ENCODE measurements at places on chromosomes 13 and 19. TPM values are rescaled to one million over a fixed set of nuclear protein-coding genes. Genes with fewer than 3 reads are reported as not detected.

GRCh38 chr19:30775956-30776355, 403.8 kb downstream of the ZNF536 start:
- no peak for DNase-seq
- H3K4me3 ChIP-seq: no peak overlapping the region
- H3K36me3 ChIP-seq: no peaks in the 10 kb centered on the region
- H3K27ac ChIP-seq: no peak overlapping the region

GRCh38 chr19:11446652-11447301, 11.3 kb downstream of the PRKCSH start:
- no peak overlapping the region for H3K27ac ChIP-seq
- peaks cover 2% of the 10 kb centered on the region for H3K4me1 ChIP-seq
- H3K27me3 ChIP-seq: no peaks in the 10 kb centered on the region
- DNase-seq: no peak
- no peak overlapping the region for H3K4me3 ChIP-seq

- no peak within 1 kb of the TSS for H3K4me3 ChIP-seq
- no peak for DNase-seq
- H3K36me3 ChIP-seq: no peaks in the 10 kb centered on the region
- no peak within 1 kb of the TSS for H3K27ac ChIP-seq
Measured at GRCh38 chr19:51026554-51026831, at the start of gene KLK11. KLK11 (minus strand) TSS chr19:51026616; CDS start chr19:51025631, 985 bp downstream.

The CEACAM1 gene
- total RNA-seq: 1.3 TPM

- peaks cover 14% of the 10 kb centered on the region for H3K27me3 ChIP-seq
- DNase-seq: no peak
- H3K4me1 ChIP-seq: no peaks in the 10 kb centered on the region
- H3K36me3 ChIP-seq: no peaks in the 10 kb centered on the region
- H3K27ac ChIP-seq: no peak overlapping the region
Measured at GRCh38 chr13:52765611-52766390, 26.2 kb upstream of the CNMD start.

The RGS9BP gene
- total RNA-seq: 0.16 TPM

- DNase-seq: no peak
- peak overlapping the region; percentile 96 for H3K27ac ChIP-seq
- H3K4me3 ChIP-seq: peak overlapping the region; percentile 99
- peaks cover 33% of the 10 kb centered on the region for H3K4me1 ChIP-seq
Measured at GRCh38 chr19:42422092-42422900, 4.9 kb downstream of the LIPE start.

DNA sequence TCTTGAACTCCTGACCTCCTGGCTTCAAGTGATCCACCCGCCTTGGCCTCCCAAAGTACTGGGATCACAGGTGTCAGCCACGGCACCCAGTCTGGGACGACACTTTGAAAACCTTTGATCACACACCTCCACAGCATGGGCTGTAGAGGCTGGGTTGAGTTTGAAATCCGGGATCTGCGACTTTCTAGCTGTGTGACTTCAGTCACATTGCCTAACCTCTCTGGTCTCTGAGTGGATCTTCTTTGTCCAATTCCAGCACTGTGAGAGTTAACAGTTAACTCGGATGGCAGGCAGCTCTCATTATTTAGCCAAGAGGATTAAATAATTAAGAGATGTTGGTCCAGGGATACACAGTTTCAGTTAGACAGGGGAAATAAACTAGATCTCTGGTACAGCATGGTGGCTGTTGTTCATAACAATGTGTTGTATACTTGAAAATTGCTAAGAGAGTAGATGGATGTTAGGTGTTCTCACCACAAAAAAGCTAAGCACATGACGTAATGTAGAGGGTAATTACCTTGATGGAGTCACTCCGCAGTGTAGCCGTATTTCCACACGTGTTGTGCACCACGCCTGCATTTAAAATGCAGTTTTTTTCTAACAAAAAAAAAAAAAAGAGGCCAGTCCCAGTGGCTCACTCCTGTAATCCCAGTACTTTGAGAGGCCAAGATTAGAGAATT, 1.9 kb downstream of the GALP start:
- DNase-seq: no peak
- H3K4me1 ChIP-seq: no peaks in the 10 kb centered on the region
- H3K36me3 ChIP-seq: no peaks in the 10 kb centered on the region

DNA sequence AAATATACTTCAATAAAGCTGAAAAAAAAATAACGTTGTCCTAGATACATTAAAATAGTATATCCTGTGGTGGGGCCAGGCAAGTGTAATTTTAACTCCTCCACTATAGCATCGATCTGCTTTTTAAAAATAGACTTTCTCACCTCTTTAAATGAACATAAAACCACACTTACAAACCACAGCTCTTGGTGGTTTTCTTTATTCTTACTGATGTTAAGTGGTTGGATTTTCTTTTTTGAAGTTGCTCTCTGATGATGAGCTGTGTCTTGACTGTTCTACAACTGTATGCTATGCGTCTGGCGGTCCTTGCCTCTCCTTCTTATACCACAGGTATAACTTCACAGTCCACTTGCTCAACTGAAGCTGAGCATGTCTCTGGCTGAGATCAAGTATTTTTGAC, 721.5 kb upstream of the KLHL1 start:
- H3K4me3 ChIP-seq: no peak overlapping the region
- H3K27me3 ChIP-seq: no peaks in the 10 kb centered on the region
- no peaks in the 10 kb centered on the region for H3K36me3 ChIP-seq
- DNase-seq: no peak
- H3K4me1 ChIP-seq: no peaks in the 10 kb centered on the region

DNA sequence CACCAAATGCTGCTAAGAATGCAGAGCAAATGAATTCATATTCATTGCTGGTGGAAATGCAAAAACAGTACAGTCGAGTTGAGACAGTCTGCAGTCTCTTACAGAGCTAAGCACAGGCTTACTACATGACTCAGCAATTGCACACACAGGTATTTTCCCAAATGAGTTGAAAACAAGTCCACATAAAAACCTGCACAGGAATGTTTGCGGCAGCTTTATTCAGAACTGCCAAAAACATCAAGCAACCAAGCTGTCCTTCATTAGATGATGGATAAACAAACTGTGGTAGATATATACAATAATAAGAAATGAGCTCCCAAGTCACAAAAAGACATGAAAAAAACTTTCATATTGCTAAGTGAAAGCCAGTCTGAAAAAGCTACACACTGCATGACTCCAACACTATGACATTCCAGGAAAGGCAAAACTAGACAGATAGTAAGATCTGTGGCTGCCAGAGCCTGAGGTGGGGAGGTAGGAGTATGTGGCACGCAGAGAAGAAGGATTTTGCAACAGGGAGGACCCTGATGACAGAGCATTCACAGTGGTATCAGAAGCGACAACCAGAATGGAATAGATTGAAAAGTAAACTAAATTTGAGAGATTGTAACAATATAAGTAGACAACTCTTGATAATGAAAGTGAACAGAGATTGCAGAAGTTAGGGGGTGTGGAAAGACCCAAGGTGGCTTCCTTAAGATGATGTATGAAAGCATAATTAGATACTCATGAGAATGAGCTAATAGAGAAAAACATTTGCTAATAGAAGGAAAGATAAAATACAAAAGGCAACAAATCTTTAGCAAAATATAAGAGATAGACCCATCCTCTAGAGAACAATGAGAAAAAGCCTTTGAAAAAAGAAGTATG, 52.7 kb downstream of the TSC22D1 start:
- H3K4me1 ChIP-seq: no peaks in the 10 kb centered on the region
- H3K27ac ChIP-seq: no peak overlapping the region
- no peaks in the 10 kb centered on the region for H3K27me3 ChIP-seq

DNA sequence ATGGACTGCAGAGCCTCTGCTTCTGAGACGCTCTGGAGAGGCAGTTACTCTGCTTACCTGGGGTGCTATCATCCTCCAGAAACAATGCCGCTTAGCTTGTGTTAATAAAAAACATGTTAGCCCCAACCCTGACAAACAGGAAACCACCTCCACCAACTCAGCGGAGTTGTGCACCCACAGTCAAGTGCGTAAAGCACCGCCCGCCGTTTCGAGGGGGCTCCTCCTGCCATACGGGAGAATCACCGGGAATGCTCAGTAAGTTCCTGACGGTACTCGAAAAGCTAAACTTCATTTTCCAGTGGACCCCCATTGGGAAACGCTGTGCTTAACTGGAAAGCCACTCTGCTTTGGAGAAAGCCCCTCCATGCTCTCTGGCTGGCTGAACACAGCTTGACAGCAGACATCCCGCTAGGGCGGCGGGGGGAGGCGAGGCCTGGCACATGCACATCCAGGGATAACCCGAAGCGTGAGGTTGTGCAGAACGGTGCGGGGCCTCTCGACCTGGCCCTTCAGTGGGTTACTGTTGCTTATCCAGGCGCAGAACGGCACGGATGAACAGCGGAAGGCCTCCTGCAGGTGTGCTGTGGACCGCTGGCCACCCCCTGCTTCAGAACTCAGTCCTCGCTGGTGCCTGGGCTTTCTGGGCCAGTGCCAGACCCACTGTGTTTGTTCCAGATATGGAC, 17.1 kb downstream of the GAS6 start:
- H3K27ac ChIP-seq: no peak overlapping the region
- peaks cover 5% of the 10 kb centered on the region for H3K27me3 ChIP-seq
- H3K36me3 ChIP-seq: no peaks in the 10 kb centered on the region
- H3K4me3 ChIP-seq: peak overlapping the region; percentile 9
- H3K4me1 ChIP-seq: peaks cover 38% of the 10 kb centered on the region

The KLK2 gene
- total RNA-seq: not detected

The TMPRSS9 gene
- not detected for total RNA-seq

DNA sequence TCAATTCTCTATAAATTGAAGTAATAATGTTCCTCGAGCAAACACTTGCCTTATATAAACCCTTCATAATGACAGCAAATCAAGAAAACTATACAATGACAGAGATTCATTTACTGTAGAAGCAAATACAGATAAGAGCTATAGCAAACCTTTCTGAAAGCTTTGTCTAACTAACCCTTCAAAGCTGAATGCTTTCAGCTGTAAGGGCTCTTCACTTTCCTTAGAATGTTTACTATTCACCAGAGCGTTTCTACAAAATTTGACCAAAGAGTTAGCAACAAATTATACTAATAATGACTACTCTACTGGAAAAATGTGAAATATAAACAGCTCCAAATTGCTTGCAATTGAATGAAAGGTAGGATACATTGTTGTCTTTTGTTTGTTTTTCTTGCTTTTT, 218.1 kb downstream of the SLITRK5 start:
- H3K36me3 ChIP-seq: no peaks in the 10 kb centered on the region
- no peaks in the 10 kb centered on the region for H3K27me3 ChIP-seq
- H3K4me1 ChIP-seq: no peaks in the 10 kb centered on the region
- no peak overlapping the region for H3K27ac ChIP-seq
- no peak overlapping the region for H3K4me3 ChIP-seq

DNA sequence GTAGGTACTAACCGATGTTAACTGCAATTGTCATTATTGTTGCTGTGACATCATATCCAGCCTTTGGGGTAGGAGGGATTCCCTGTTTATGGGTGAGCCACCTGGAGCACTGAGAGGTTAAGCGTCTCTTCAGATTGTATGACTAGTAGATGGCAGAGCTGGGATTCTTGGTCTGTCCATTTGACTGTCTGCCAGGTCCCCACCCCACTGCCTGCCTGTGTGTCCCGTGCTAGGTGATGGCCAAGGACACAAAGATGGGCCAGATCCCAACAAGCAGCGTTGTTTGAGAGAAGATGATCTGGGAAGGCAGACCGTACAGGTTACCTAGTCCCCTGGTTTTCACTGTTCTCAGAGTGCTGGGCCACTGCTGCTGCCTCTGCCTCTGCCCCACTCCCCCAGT, 16.6 kb downstream of the PPP2R1A start:
- peaks cover 61% of the 10 kb centered on the region for H3K4me1 ChIP-seq
- no peaks in the 10 kb centered on the region for H3K27me3 ChIP-seq
- no peak overlapping the region for H3K27ac ChIP-seq
- DNase-seq: no peak

All from naive thymus-derived CD8-positive, alpha-beta T cell (primary cell).